ENCODE measurements at places on chromosomes 2 and 18. TPM values are rescaled to one million over a fixed set of nuclear protein-coding genes. Genes with fewer than 3 reads are reported as not detected.

DNA sequence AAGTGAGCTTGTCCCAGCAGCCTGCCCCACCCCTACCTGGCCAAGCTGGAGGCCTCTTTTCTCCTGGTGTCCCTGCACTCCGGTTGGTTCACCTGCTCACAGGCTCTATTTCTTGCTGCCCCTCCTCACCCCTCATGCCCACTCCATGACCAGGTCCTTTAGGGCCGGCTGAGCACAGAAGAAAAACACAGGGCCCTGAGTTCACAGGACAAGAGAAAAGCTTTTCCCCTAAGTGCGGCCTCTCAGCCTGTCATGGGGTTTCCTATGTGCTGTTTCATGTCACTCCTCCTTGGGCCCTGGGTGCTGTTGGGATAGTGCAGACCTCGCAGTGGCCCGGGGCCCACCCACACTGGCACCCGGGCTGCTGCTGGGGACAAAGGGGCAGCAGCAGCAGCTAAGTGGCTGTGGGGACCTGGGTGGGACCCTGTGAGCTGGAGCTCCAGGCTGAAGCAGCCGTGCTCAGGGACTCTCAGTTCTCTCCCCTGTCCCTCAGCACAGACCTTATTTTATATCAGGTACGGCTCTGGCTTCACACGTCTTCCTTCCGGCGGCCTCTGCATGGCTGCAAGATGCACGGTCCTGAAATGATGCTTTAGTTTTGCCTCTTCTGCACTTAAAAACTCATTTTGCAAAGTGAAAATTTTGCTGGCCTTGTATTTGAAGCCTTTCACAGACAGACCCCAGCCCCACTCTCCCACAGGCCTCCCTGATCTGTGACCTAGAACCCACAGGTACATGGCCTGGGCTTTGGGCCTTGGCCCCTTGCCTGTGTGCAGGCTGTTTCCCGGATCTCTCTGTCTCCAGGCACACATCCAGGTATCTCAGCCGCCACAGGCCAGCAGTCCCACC, 71.8 kb downstream of the SH3RF3 start:
- H3K4me3 ChIP-seq, result no peak overlapping the region
- H3K27me3 ChIP-seq, result peaks cover 4% of the 10 kb centered on the region
- H3K36me3 ChIP-seq, result no peaks in the 10 kb centered on the region
- no peak for DNase-seq

DNA sequence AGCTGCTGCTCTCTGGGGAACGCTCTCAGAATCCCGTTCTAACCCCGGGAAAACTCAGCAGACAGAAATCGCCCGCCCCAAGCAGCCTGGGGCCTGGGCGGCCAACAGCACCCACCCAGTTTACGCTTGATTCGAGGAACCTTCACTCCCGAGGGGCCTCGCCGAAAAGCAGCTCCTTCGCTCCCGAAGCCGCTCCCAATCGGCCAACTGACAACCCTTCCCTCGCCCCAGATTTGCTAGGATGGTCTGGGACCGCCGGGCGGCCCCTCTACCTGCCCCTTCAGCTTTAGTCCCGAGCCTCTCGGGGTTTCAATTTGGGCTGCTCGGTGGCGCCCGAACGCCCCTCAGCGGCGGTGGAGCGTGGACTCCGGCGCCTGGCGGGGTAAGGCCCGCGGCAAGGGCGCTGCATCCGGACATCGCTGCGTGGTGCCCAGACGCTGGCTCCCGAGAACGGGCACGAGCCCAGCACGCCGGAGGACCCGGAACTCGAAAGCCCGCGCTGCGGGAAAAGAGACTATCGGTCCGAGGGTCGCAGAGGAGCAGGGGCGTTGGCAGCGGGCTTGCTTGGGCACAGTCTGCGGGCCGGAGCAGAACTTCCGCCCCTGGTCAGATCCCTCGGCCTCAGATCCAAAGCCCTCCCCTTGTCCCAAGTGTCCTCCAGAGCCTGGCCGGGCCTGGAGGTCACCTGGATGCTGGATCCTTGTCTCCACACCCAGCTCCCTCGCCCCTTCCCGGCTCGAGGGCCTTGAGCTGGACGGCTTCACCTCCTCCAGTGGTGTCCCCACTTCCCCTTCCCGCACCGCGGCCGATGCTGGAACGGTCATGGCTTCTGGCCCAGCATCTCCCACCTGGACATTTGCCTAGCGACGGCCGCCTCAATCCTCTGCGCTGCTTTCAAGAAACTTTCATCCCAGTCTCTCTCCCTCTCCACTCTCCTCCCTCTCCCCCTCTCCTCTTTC, 3.0 kb upstream of the OTX1 start:
- H3K36me3 ChIP-seq, result peaks cover 7% of the 10 kb centered on the region
- H3K4me1 ChIP-seq, result peaks cover 13% of the 10 kb centered on the region
- no peak overlapping the region for H3K27ac ChIP-seq
- peak overlapping the region; percentile 70 for H3K4me3 ChIP-seq
- DNase-seq, result peak; percentile 44

GRCh38 chr2:240196716-240197461, 56.4 kb upstream of the OTOS start:
- no peak for DNase-seq
- no peak overlapping the region for H3K27ac ChIP-seq
- H3K27me3 ChIP-seq, result no peaks in the 10 kb centered on the region
- H3K4me1 ChIP-seq, result peaks cover 18% of the 10 kb centered on the region

GRCh38 chr2:156465573-156465972, 29.4 kb downstream of the GPD2 start:
- H3K4me3 ChIP-seq, result no peak overlapping the region
- no peak overlapping the region for H3K27ac ChIP-seq
- DNase-seq, result no peak
- H3K36me3 ChIP-seq, result no peaks in the 10 kb centered on the region

The VIT gene
- not detected for total RNA-seq

- H3K36me3 ChIP-seq, result no peaks in the 10 kb centered on the region
- H3K4me3 ChIP-seq, result no peak overlapping the region
- peaks cover 10% of the 10 kb centered on the region for H3K4me1 ChIP-seq
- no peak overlapping the region for H3K27ac ChIP-seq
- DNase-seq, result no peak
These were observed 456.5 kb downstream of the FBXO15 start for GRCh38 chr18:73691118-73691517.

- H3K4me3 ChIP-seq, result peak overlapping the region; percentile 99
- H3K36me3 ChIP-seq, result no peaks in the 10 kb centered on the region
- H3K27me3 ChIP-seq, result peaks cover 6% of the 10 kb centered on the region
- peak; percentile 71 for DNase-seq
- H3K27ac ChIP-seq, result peak overlapping the region; percentile 94
- peaks cover 24% of the 10 kb centered on the region for H3K4me1 ChIP-seq
These were observed 807 bp downstream of the PELI1 start for GRCh38 chr2:64143169-64144056.

DNA sequence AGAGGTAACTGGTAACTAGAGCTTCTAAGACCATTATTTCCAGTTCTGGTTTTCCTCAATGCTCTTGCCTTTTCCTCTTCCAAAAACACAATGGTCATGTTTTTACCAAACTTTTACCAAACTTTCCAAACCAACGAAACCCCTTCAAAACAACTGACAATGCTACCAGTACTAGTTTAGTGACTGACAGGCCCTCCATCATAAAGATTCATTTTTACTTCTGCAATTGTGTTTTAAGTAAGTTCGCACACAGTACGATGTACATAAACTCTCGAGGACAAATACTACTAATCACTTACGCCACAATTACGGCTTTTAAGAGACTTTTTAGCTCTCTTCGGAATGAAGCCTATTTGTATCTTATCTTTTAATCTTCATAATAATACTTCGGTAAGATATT, 900 bp downstream of the C18orf32 start:
- peak overlapping the region; percentile 99 for H3K27ac ChIP-seq
- peaks cover 4% of the 10 kb centered on the region for H3K27me3 ChIP-seq
- no peak for DNase-seq
- no peaks in the 10 kb centered on the region for H3K36me3 ChIP-seq
- H3K4me1 ChIP-seq, result peaks cover 10% of the 10 kb centered on the region
- H3K4me3 ChIP-seq, result peak overlapping the region; percentile 95

DNA sequence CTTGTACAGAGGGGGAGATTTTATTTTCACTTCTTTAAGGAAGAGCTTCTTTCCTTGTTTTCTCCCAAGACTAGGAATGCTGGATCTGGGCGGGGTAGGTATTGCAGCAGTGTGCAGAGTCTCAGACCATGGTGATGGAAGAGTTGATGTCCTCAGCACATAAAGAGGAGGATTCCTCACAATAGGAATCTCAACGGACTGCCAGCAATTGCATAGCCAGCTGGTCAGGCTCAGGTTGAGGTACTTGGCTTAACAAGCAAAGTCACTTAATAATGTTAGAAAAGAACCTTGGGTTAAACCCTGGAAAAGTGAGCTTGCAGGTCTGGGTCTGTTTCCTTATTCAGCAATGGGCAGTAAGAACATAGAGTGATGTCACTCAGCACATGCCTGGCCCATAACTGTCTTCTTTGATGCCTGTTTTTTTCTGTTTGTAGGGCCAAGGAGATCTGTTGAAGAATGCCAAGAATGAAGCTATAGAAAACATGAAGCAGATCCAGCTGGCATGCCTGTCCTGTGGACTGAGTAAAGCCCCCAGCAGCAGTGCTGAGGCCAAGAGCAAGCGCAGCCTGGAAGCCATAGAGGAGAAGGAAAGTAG, 342.1 kb downstream of the PLCL1 start:
- H3K4me1 ChIP-seq, result peaks cover 11% of the 10 kb centered on the region
- H3K27ac ChIP-seq, result no peak overlapping the region
- H3K36me3 ChIP-seq, result peaks cover under 1% of the 10 kb centered on the region
- no peak for DNase-seq
- H3K4me3 ChIP-seq, result no peak overlapping the region
- no peaks in the 10 kb centered on the region for H3K27me3 ChIP-seq

The AGAP1 gene
- total RNA-seq, result 153 TPM

The TPO gene
- not detected for total RNA-seq

The KRCC1 gene
- 8.0 TPM for total RNA-seq

DNA sequence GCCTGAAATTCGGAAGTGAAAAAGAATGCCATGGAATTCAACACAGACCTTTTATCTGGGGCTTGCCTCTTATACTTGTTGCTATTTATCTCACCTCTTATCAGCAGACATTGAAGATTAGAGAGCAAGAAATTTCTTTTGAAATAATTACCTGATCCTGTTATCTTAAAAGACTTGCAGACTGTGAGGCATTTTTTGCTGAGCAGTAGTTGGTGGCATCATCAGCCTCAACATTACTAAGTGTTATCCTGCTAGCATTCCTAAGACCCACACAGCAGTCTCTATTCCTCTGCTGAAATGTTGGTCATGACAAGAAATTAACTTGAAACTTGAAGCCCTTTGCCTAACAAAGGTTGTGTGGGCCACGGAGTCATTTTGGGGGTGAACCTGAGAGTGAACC, 186.5 kb downstream of the TRIB2 start:
- H3K4me3 ChIP-seq, result no peak overlapping the region
- H3K36me3 ChIP-seq, result no peaks in the 10 kb centered on the region
- no peak overlapping the region for H3K27ac ChIP-seq
- no peaks in the 10 kb centered on the region for H3K4me1 ChIP-seq

GRCh38 chr2:63049970-63050333, 678 bp upstream of the OTX1 start:
- peak overlapping the region; percentile 87 for H3K4me3 ChIP-seq
- DNase-seq, result no peak
- H3K27me3 ChIP-seq, result peaks cover 47% of the 10 kb centered on the region
- peaks cover 5% of the 10 kb centered on the region for H3K4me1 ChIP-seq
- peak overlapping the region; percentile 38 for H3K27ac ChIP-seq

The TET3 gene
- total RNA-seq, result 92.4 TPM

The DNAH7 gene
- 0.56 TPM for total RNA-seq

DNA sequence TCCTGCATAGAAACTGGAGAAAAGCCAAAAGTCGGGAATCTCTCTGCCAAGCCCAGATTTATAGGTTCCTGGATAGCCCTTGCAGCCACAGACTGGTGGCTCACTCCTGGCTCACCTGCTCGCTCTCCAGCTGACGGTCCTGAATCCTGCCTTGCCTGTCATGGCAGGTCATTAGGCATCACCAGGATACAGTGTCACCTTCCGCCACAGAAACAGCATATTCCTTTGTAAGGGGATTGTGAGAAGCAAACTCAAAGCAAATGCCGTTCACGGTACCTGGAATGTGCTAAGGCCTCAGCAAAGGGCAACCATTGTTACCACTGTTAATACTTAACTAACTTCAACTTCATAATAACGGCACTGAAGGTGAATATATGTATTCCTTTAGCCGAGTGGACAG, 57.1 kb upstream of the GPR45 start:
- H3K27ac ChIP-seq, result no peak overlapping the region
- no peaks in the 10 kb centered on the region for H3K27me3 ChIP-seq
- no peak for DNase-seq

The HNRNPLL gene
- total RNA-seq, result 79.8 TPM

Measured in glutamatergic neuron (in vitro differentiated cells).